ENCODE measurements at places on chromosomes 2 and 18.

DNA sequence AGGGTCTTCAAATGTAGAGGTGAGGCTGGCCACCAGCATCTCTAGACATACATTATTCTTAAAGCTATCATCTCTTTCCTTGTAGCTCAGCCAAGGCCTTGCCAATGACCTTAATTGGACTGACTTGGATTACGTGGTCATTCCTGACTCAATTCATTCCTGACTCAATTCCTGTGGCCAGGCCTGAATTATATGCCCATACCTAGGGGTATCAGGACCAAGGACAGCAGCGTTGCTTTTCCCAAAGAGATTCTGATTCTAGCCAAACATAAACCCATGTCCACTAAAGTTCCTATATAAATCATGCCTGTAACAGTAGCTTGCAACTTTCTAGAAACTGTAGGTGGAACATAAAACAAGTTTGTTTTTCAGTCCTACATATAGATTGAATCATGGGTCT, 231.7 kb downstream of the ARL6IP6 start:
- no peak for DNase-seq

DNA sequence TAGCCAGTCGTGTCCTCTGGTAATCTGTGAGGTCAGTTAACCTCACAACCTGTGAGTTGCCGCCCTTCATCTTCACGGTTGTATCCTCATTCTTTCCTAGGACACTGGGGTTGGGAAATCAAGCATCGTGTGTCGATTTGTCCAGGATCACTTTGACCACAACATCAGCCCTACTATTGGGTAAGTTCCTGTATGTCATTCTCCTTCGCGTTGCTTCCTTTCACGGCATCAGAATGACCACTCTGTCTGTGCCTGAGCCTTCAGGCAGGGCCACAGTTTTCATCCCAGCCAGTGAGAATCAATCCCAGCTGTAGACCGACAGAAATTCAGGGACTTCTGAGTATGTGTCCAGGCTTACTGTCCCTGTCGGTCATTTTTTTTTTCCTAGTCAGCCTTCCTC, 67.1 kb downstream of the RAB31 start:
- DNase-seq: no peak

- DNase-seq: peak; percentile 13
These were observed 44.3 kb downstream of the SERTAD2 start for GRCh38 chr2:64609227-64609941.

DNA sequence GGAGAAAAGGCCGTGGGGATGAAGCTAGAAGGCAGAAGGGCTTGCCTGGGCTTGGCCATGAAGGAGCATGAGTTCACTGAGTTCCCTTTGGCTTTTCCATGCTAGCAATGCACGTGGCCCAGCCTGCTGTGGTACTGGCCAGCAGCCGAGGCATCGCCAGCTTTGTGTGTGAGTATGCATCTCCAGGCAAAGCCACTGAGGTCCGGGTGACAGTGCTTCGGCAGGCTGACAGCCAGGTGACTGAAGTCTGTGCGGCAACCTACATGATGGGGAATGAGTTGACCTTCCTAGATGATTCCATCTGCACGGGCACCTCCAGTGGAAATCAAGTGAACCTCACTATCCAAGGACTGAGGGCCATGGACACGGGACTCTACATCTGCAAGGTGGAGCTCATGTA, 2.9 kb downstream of the CTLA4 start:
- DNase-seq: no peak

- no peak for DNase-seq
These were observed 1.7 kb upstream of the SRBD1 start for GRCh38 chr2:45612731-45613130.

GRCh38 chr2:124339709-124340108, 314.6 kb downstream of the CNTNAP5 start:
- DNase-seq: no peak

DNA sequence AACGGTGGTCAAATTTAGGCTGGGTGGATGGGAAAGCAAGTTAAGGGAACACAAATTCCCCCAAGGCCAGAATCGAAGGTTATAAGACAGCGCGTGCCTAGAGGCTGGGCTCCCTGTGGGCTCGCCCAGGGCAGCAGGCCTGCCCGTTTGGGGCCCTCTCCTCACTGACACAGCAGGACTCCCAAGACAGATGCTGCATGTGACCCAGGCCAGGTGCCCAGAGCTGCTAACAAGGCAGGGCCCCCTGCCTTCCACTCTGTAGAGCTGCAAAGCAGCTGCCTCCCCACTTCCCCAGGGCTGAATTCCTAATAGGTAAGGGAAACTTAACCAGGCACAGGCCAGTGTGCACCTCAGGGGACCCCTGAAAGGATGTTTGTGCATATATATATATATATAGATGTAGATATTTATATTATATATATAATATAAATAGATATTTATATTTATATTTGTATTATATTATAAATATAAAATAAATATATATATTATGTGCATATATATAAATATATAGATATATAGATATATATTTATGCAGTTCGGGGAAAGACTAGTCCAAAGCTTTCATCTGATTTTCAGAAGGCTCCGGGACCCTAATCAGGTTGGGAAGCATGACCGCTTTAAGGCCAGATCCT, 43.7 kb downstream of the TMEM37 start:
- no peak for DNase-seq

DNA sequence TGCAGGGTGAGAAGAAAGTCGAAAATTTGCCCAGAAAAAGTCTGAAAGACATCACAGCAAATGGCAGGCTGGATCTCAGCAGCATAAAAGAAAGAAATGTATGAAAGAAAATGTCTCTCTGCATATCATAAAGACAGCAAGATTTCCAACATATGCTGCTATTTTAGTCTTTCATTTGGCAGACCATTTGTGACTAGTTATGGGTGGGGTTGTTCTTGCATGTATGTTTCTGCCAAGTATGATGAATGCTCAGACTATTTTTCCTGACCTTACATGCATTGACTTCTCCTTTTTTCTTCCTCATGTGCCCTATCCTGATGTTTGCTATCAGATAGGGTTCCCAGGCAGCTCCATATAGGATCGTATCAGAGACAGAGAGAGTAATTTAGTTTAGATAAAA, 58.5 kb upstream of the PARD3B start:
- no peak for DNase-seq

DNA sequence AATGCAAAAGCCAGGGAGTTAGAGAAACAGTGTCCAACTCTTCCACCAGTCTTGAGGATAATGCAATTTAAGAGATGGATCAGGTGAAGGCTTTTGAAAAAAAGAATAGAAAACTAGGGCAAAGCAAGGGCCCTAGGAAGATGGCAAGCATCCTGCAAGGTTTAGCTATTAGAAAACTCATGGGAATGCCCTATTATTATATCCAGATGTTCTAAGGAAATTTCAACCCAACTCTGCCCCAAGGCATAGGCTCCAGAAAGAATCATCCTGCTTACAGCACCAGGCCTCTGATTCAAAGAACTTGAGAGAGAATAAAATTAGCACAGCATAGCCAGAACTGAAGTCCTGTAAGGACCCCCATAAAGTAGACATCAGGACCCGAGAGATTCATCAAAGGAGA, 68.1 kb downstream of the EN1 start:
- DNase-seq: no peak

DNA sequence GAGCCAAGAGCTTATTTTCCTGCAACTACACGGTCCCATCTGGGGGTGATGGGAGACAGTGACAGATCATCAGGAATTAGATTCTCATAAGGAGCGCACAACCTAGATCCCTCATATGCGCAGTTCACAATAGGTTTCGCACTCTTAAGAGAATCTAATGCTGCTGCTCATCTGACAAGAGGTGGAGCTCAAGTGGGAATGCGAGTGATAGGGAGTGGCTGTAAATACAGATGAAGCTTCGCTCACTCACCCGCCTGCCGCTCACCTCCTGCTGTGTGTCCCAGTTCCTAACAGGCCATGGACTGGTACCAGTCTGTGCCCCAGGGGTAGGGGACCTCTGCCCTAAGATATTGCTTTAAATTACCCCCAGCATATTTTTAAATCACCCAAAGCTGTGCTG, 10.8 kb downstream of the LRRFIP1 start:
- no peak for DNase-seq

- no peak for DNase-seq
These were observed 557 bp upstream of the GREB1L start for GRCh38 chr18:21241301-21242048.

- no peak for DNase-seq
These were observed 191.4 kb upstream of the CHAC2 start for GRCh38 chr2:53576166-53576565.

DNA sequence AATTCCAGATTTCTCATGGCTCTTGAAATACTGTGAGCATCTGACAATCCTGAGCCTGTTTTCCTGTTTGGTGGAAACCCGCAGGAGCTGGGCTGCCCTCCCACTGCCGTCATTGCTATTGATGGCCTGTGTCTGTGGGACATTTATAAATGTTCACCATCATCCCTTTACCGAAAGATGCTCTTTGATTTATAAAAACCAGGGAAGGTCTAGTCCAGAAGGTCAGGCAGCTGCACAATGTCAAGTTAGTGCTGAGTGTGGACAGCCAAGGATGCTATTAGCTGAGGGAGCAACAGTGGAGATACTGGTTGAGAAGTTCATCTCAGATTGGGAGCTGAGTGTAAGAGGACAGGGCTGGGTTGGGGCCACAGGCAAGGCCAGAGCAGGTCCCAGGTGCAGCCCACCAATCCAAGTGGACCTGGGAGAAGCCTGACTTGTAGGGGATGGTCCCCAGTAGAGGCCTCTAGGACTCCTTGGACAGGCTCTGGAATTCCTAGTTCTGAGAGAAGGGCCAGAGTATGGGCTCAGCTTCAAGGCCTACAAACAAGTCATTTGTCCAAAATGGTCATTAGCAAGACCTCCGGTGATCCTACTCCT, 55.1 kb downstream of the COPS8 start:
- no peak for DNase-seq

GRCh38 chr2:8558096-8558495, 123.8 kb upstream of the ID2 start:
- no peak for DNase-seq

DNA sequence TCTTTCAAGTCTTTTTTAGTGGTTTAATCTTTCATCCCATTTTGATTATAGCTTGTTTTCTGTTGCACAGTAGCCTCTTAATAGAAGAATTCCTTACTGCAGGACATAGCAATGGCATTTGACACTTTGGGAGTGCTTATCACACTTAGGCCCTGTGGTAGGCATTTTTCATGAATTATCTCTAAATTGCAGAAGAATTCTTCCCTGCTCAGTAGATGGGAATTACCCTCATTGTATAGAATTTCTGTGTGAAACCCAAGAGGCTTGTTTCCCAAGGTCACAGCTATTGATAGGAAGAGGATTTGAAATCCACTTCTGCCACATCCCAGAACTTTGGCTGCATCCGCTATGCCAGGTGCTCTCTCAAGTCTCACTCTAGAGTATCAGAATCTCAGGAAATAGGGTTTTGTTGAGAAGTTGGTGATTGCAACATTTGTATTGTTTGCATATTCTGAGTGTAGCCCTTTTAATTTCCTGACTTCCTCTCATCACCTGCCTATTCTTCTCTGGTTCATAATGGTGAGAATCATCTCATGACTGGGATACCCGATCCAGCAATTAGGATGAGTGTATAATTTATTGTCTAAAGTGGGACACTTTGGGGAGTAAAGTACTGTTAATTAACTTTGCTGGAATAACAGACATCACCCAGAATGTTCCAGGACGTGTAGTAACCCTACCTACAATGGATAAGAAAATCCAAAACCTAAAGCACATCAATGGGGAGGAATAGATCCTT, 255.2 kb upstream of the RASGRP3 start:
- no peak for DNase-seq

DNA sequence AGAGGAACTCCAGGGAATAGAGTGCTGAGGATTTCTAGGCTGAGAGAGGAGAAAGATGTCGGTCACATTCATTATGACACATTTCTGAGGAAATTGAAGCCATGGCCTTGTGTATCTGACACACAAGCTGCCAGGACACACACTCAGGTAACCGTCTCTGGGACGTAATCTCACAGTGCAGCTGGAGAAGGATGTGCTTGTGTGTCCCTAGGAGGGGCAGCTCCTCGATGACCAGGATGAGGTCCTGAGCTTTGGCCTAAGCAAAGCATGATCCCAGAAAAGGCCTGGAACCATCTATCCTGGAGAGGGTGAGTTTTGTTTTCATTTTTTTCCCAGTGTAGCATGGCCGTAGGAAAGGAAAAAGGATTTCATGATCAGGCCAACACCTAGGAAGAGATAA, 102.2 kb downstream of the CAPN13 start:
- no peak for DNase-seq

DNA sequence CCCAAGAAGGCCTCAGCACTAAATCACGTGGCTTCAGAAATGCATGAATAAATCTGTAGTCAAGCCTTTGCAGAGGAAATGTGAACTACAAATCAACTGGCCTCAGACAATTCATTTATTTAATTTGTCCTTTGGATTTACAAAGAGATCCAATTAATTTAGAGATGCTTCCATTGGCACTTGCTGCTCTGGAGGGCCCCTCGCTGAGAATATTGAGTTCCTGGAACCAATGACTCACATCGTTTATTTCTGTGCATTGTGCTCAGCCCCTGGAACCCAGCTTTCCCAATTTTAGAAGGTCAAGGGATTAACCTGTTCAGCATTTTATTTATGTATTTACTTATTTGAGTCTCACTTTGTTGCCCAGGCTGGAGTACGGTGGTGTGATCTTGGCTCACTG, 47.2 kb upstream of the MGAT4A start:
- no peak for DNase-seq

DNA sequence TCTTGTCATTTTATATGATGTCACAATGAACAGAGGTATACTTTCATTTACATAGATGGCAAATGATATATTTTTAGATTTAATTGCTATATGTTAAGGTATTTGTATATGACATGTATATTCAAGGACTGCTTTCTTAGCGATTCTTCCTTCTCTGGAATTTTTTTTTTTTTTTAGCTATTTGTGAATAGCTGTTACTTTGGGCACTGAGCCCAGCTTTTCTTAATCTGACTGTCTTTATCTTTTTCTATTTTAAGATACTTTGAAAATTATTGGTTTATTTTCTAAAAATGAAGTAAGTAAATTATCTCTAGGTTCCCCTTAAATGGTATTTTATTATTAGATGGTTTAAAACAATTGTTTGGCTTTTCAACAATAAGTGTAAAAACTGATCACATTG, 4.0 kb upstream of the GLS start:
- DNase-seq: no peak

DNA sequence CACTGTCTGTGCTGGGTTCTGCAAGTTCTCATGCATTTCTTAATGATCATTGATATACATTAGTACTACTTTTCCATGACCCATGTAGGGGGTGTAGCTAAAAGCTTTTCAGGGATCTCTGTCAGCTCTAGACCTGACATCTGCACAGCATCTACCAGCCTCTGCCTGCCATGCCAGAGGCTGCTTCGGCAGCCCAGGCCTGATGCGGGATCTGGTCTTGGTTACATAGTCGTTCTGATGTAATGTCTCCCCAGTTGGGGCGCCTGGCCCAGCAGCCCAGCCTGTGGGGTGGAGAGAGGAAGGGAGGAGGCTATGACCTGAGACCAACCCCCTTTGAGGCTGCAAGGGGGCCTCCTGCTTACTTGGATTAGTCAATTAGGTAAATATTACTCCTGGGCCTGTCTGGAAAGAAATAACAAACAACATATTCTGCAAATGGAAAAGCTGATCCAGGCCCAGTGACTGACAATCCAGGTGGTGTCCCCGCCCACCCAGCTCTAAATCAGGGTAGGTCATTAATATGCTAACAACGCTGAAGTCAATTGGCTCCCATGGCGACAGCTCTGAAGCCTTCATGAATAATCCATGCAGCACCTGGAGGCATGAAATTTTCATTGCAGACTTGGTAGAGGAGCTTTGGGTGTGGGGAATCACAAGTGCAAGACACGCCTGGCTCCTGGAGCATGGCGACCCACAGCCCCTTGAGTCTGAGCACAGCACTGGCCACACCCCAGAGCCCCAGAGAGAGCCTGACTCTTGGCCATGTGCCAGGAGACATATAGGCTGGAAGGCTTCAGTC, 575.3 kb downstream of the CMPK2 start:
- no peak for DNase-seq
